ENCODE measurements at places on chromosomes 3 and 15. TPM values are rescaled to one million over a fixed set of nuclear protein-coding genes. Genes with fewer than 3 reads are reported as not detected.

The AP2M1 gene
- 207 TPM for total RNA-seq

The CTXND1 gene
- total RNA-seq = not detected

The CPA3 gene
- not detected for total RNA-seq

The SSR3 gene
- total RNA-seq = 63.1 TPM

The ASB14 gene
- not detected for total RNA-seq

The FAM227B gene
- total RNA-seq = 9.2 TPM

The ZNF860 gene
- 41.4 TPM for total RNA-seq

The PPP1R14D gene
- total RNA-seq = not detected

The GLCE gene
- 5.3 TPM for total RNA-seq

The CERS3 gene
- total RNA-seq = 0.44 TPM

The EPHA6 gene
- total RNA-seq = not detected

The CPN2 gene
- not detected for total RNA-seq

The NDN gene
- total RNA-seq = not detected

The RAB8B gene
- total RNA-seq = 61.3 TPM

The LIPC gene
- not detected for total RNA-seq

The MYRIP gene
- 0.10 TPM for total RNA-seq

The GPR27 gene
- total RNA-seq = not detected

The CAV3 gene
- total RNA-seq = not detected

The GRK7 gene
- not detected for total RNA-seq

The ADAMTSL3 gene
- total RNA-seq = not detected

The CCR1 gene
- 1.1 TPM for total RNA-seq

The RHCG gene
- not detected for total RNA-seq

The LRRN1 gene
- total RNA-seq = 2.5 TPM

The CEP19 gene
- total RNA-seq = 4.6 TPM

The MOBP gene
- total RNA-seq = not detected

The RTP4 gene
- total RNA-seq = 8.2 TPM

The DMXL2 gene
- total RNA-seq = 5.6 TPM

The LINGO1 gene
- total RNA-seq = not detected

The ANKUB1 gene
- not detected for total RNA-seq

The GP9 gene
- total RNA-seq = not detected

The MUSTN1 gene
- 5.1 TPM for total RNA-seq

The GLDN gene
- not detected for total RNA-seq

The BFSP2 gene
- 1.6 TPM for total RNA-seq

The CCR9 gene
- 0.76 TPM for total RNA-seq

The MESP2 gene
- not detected for total RNA-seq

The GOLGA8G gene
- not detected for total RNA-seq

The NPAP1 gene
- not detected for total RNA-seq

The GABRG3 gene
- not detected for total RNA-seq

The CASR gene
- not detected for total RNA-seq

The LRRC49 gene
- total RNA-seq = 0.49 TPM

The STXBP5L gene
- total RNA-seq = not detected

The ATP13A4 gene
- 8.8 TPM for total RNA-seq

The GOLGA6B gene
- total RNA-seq = not detected

The SAMMSON gene
- total RNA-seq = not detected

The CLCN2 gene
- 8.1 TPM for total RNA-seq

The WDR49 gene
- total RNA-seq = 0.73 TPM

The TPRG1 gene
- total RNA-seq = 0.41 TPM

The CCR3 gene
- not detected for total RNA-seq

The UBAP1L gene
- total RNA-seq = 19.9 TPM

The HYAL1 gene
- total RNA-seq = 0.30 TPM

The ANKRD63 gene
- total RNA-seq = 0.25 TPM

The NDUFAF3 gene
- 67.5 TPM for total RNA-seq

The TEX55 gene
- total RNA-seq = not detected

Data from B cell (primary cell).